ENCODE measurements at places on chromosomes 2 and 18.

GRCh38 chr2:227862227-227862740 lies 9.1 kb upstream of the DAW1 start:
- no peak for DNase-seq

GRCh38 chr2:218988164-218988563 lies 3.2 kb upstream of the FEV start:
- DNase-seq, result no peak

GRCh38 chr2:43241558-43241957 lies 15.2 kb upstream of the ZFP36L2 start:
- DNase-seq, result no peak

DNA sequence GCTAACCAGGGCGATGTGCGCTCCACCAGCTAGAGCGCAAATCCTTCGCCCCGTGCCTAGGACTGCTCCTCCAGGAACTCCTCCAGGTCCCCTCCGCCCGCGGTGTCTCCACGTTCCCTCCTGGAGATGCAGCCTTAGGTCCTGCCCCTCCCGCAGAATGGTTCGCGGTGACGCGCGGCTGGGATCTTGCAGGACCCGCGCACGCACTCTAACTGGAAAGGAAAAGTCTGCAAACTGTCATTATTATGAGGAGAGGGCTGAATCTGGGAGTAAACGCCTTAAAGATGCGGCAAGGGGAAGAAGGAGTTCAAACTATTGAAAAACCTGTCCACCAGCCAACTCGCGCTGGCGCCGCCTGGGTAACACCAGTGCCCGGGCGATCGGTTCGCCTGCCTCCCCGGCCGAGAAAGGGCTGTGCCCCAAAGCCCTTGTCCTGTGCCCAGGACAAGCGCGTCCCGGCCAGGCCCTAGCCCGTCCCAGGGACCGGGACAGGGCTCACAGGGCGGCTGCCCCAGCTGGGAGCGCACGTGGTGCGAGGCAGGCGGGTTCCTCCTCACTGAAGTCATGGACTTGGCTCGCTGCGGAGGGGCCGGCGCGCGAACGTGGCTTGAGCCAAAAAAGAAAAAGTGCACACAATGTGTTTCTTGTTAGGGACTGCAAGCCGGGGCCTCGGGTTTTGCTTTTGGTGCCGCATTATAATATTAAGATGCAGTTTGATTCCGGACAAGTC lies 5.5 kb upstream of the ID2 start:
- peak; percentile 61 for DNase-seq

DNA sequence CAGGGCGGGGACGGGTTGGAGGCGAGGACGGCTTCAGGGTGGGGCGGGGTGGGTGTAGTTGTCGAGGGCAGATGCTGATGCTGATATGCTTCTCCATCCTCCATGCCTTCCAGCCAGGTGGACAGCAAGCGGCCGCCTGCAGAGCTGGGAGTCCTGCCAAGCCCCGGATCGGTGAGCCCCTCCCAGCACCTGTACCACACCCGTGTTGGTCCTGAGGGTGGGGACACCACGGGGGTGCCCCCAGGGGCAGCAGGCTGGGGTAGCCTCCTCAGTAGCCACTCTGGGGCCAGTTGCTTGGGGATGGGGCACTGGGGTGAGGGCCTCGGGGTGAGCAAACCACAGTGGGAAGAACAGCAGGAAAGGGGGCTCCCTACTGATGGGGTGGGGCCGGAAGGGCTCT lies 2.6 kb downstream of the ANO7 start:
- no peak for DNase-seq

DNA sequence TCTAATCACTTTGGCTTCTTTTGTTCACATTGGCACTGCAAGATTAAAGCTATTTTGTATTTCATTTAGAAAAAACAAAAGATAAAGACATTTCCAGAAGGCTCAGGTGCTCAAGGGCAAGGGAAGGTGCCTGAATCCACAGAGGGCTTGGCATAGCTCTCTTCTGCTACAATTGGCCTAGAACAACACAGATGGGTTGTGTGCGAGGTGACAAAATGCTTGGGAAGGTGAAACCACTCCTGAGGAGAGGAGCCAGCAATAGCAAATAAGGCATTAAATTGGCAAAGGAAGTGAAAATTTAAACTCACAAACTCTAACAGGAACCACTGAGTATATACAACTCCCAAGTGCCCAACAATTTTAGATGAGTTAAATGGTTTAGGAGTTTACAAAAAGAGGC lies 1290.4 kb upstream of the CHAC2 start:
- no peak for DNase-seq

DNA sequence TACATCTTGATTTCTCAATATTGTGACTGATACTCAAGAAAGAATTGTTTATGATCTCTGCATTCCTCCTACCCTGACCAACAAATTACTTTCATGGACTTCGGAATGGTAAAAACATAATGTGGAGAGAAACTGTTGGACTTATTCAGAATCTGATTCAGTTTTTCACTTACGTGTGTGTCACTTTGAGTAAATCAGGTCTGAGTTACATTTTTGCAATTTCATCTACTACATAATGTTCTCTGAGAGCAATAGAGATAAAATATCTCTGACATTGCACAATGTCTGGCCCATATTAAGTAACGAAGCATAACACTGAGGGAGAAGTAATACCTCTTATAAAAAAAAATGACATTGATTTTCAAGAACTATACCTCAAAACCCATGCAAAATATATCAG lies 1337.9 kb upstream of the CHAC2 start:
- no peak for DNase-seq

GRCh38 chr2:180562378-180562777 lies 418.0 kb upstream of the UBE2E3 start:
- no peak for DNase-seq

DNA sequence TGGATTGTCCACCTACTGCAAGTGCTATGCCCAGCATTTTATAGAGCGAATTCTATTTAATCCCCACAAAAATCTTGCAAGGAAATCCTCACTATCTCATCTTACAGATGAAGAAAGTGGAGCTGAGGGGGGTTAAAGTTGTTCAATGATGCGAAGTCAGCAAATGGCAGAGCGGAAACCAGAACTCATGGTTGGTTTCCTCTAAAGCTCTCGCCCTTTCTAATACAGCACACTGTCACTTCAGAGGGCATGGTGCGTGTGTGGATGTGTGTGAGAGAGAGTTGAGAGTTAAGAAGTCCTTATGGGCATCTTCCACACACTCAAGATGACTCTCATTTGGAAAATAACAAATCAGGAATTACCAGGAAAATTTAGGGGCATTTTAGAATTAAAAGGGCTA lies 78.4 kb downstream of the TGFA start:
- DNase-seq, result no peak

GRCh38 chr18:77127769-77128671 lies 4.6 kb downstream of the MBP start:
- no peak for DNase-seq

GRCh38 chr2:139296672-139297209 lies 516.6 kb upstream of the NXPH2 start:
- no peak for DNase-seq

DNA sequence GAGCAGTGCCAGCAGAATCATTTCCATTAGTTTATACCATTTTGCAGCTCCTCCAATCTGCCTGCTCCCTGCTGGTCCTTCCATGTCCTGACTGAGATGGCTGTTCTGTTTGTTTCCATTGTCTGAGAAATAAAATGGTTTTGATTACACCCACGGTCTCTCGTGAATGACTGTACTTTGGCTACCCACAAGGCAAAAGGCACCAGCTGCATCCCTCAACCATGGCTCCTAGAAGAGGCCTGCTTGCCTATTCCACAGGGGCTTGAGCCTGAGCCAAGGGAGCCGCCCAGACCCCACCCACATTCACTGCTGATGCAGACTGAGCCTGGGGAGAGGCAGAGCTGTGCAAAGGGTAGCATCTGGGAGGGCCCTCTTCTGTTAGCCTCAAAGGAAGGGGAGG lies 31.2 kb downstream of the MARCHF4 start:
- no peak for DNase-seq

- DNase-seq, result no peak
These were observed 523.1 kb downstream of the XIRP2 start for GRCh38 chr2:167411367-167411766.

GRCh38 chr2:109609352-109610024 lies 4.3 kb downstream of the SEPTIN10 start:
- DNase-seq, result no peak

DNA sequence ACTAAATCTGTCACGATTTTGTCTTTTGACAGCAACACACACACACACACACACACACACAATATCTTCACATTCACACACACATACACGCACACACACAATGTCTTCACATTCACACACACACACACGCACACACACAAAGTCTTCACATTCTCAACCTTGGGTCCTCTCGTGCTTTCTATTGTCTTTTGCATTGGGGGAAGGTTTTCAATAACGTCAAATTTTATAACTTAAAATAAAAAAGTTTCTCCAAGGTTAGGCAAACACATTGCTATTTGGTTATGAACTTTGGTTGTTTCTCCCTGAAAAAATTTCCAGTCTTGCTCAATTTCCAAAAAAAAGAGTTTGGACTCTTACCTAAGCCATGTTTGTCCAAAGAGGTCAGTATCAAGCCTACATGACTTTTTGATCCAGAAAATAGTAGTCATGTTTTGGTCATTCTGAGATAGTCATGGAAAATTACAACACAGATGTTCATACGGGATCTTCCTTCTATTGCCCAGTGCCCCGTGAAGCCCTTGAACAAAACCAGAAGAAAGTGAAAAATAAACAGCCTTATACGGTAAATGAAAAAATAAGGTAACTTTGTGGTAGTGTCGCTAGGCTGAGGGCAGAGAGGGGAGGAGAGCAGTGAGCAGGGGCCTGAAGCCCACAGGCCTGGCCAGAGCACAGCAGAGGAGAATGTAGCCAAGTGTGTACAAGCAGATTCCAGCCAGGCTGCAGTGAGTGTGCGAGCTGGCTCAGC lies 542.8 kb upstream of the ID2 start:
- no peak for DNase-seq

DNA sequence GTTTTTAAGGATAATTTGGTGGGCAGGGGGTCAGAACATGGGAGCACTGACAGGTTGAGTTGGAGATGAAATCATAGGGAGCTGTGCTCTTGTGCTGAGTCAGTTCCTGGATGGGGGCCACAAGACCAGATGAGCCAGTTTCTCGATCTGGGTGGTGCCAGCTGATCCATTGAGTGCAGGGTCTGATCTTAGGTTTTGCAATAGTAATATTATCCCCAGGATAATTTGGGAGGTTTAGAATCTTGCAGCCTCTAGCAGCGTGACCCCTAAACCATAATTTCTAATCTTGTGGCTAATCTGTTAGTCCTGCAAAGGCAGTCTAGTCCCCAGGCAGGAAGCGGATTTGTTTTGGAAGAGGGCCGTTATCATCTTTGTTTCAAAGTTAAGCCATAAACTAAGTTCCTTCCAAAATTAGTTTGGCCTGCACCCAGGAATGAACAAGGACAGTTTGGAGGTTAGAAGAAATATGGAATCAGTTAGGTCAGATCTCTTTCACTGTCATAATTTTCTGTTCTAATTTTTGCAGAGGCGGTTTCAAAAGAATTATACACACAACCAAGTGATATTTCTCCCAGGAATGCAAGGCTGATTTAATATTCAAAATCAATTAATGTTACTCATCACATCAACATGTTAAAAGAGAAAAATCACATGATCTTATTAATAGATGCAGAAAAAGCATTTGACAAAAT lies 23.0 kb downstream of the DBI start:
- no peak for DNase-seq

DNA sequence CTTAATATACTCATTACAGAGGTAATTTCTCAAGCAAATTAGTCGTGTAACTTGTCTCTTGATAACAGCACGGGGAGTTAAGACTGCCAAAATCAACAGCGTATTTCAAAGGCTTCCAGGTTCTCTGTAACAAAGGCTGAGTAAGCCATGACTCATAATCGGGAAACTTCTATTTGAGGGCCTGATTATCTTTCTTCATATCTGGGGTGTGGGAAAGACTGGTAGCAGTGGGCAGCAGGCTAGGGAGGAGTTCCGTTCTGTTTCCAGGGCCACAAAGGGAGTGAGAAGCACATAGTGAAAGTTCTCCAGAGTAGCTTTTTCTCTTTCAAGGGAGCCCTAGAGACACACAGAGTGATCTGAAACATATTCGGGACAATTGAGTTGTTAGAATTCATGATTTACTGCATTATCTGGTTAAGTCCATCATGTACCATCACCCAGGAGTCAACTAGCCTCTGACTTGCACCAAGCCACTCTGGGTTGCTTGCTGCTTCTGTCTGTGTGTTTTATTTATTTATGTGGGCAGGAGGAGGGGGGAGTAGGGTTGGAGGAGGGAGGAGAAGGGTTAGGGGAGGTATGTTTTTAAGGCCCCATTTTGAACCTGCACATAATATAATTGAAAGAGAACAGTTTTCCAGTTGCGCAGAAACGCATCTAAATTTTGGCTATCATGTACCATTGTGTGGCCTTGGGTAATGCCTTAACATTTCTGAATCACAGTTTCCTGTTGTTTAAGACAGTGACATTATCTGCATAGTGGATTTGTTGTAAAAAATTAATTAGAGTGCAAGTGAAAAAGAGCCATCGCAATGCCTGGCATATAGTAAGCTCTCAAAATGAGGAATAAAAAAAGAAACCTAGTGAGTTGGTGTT lies 80.5 kb upstream of the ITPRID2 start:
- no peak for DNase-seq

DNA sequence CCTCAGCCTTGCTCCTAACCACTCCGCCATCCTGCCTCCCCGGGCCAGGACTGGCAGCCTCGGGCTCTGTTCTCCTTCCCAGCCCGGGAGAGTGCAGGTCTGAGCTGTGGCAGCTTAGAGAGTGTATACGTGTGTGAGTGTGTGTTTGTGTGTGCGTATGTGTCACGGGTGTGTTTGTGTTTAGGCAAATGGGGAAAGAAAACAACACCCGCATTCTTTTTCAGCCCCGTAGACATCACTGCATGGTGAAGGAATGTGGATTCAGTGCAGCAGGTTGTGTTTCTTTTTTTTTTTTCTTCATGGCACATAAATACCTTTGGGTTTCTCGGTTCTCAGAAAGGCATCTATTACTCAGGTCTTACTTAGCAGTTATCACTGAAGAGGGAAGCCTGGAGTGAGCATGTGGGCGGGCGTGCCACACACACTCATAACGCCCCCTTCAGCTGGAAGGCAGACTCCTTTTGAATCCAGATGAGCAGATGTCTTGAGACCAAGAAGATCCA lies 44.2 kb downstream of the GLI2 start:
- DNase-seq, result no peak

DNA sequence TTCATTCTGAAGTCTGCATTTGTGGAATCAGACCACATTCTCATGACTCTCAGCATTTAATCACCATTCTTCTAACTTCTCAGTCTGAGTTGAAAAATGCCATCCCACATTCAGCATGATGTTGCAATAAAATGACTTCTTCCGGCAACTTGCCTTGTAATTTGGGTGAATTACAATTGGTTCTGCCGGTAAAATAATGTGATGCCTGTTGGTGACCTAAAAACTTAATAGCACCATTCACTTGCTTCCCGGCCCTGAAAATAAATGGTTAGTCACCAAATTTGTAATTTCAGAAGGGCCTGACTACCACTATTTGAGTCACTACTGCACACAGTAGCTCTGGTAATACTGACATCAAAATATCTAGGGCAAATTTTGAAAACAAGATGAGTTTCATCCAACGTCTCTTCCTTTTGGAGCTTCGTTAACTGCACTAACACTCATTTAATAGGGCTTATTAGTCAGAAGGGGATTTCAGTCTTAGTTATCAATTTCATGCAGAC lies 637.1 kb upstream of the CHAC2 start:
- no peak for DNase-seq

Measured in H9 (cell line).